Cerebellum (tissue), 4 donors: ENCODE measurements at places on chromosomes 3 and 15. TPM values are rescaled to one million over a fixed set of nuclear protein-coding genes. Genes with fewer than 3 reads are reported as not detected.

- DNase-seq = no peak
These were observed 257.9 kb downstream of the PDCD6IP start for GRCh38 chr3:34056181-34056910.

- no peak for DNase-seq
These were observed 508.3 kb downstream of the SOX2 start for GRCh38 chr3:182220013-182220412.

DNA sequence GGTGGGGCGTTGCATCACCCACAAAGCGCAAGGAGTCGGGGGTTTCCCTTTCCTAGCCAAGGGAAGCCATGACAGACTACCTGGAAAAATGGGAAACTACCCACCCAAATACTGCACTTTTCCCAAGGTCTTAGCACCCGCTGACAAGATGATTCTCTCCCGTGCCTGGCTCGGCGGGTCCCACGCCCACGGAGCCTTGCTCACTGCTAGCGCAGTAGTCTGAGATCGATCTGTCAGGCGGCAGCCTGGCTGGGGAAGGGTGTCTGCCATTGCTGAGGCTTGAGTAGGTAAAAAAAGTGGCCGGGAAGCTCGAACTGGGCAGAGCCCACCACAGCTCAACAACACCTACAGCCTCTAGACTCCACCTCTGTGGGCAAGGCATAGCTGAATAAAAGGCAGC, 112.9 kb downstream of the GSK3B start:
- no peak for DNase-seq

DNA sequence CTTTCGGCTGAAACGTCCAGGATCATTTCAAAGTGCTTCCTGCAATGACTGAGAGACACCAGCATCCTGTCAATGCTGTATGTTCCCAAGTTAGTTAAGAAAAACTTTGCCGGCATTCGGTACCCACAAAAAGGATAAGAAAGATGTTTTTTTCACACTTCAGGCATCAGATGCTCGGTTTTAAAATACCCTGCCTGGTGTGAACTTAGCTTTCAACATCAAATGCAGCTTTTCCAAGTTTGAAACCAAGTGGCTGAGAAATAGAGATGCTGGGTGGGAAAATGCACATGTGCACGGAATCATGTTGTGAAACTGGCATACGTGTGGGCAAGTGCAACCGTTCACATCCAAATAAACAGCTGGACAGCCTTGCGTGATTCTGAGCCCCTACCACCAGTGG, 254.9 kb upstream of the IGF1R start:
- DNase-seq = no peak

DNA sequence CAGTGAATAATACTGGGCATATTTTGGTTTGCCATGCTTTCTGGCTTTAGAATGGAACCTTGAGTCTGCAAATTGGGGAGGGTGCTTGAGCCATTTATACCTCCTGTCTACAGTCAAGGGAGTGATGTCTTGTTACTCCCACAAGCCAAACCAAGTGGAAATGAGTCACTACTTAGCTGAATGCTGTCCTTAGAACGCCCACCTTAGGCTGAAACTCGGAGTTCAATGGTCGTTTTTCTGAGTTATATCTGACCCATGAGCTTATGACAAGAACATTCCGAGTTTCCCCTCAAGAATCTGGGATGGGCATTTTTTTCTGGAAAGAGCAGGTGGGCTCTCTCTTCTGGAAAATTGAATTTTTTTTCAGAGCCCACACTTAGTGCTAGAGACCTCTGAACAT, 17.4 kb upstream of the CLDN18 start:
- no peak for DNase-seq

DNA sequence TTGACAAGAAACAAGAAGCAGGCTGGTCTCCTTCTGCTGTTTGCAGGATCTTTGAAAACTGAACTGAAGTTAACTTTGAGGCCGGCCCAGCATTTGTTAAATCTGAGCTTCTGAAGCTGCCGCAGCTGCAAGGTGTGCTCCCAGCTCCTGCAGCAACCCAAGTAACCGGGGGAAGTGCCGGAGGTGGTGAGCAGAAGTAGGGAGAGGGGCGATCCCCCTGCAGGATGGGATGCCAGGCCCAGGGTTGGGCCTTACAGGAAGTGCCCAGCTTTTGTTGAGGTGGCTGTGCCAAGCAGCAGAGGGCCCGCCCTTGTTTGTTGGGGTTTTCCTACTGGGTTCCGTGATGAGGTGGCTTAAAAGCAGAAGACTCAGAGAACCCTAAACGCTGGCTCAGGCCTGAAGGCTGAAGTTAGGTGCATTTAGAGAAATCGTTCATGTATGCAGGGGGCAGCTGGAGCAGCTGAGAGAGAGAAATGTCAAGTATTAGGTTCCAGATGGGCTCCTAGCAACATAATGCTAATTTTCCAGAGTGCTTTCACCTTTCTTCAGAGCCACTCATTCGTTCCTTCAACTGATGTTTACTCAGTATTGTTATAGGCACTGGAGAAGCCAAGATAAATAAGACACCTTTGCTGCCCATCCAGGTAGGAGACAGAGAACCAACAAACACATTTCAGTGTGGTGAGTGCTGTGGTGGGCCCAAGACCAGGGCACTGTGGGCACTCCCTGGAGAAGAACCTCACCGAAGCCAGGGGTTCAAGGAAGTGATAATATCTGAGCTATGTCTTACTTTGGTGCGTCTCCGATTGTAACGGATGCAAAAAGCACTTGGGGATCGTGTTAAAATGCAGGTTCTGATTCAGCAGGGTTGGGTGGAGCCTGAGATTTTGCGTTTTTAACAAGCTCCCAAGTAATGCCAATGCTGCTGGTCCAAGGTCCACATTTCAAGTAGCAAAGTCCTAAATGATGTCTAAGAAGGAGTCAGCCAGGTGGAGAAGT, 42.2 kb upstream of the PLCL2 start:
- DNase-seq = no peak

GRAMD2A gene
- 0.36 TPM for total RNA-seq

MGLL gene
- total RNA-seq = 11.6 TPM

CCR9 gene
- not detected for total RNA-seq

AP3B2 gene
- 49.5 TPM for total RNA-seq

ACP3 gene
- total RNA-seq = 0.91 TPM

STT3B gene
- total RNA-seq = 95.2 TPM
